ENCODE measurements at places on chromosomes 16 and 17.

DNA sequence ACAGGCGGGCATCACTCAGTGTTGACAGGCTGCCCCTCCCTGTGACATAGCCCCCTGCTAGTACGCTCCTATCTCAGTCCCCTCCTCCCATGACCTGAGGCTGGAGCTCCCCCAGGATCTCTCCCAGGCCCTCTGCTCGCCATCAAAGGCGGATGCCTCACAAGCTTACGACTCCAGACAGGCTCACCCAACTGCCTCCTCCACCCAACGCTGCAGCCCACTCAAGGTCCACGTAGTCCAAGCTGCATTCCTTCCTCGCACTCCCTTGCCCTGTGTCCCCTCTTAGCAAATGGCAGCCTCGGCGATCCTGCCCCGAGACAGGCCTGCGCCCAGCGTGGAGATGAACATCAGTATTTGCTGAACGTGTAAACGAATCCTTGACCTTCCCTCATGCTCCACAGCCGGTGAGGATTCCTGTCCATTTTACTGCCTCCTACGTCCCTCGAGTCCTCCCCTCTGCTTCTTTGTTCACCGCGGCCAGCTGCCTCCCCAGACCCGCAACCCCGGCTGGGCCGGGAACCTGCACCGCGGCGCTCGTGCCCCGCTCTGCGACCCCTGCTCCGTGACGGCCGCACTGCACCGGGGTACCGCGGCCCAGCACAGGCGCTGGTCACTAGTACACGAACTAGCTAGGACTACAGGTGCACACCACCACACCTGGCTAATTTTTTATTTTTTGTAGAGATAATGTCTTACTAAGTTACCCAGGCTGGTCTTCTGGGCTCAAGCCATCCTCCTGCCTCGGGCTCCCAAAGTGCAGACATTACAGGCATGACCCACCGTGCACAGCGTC, 838 bp upstream of the TMEM97 start:
- no peak for DNase-seq

- DNase-seq, result no peak
These were observed 131.3 kb downstream of the AIPL1 start for GRCh38 chr17:6303664-6304063.

DNA sequence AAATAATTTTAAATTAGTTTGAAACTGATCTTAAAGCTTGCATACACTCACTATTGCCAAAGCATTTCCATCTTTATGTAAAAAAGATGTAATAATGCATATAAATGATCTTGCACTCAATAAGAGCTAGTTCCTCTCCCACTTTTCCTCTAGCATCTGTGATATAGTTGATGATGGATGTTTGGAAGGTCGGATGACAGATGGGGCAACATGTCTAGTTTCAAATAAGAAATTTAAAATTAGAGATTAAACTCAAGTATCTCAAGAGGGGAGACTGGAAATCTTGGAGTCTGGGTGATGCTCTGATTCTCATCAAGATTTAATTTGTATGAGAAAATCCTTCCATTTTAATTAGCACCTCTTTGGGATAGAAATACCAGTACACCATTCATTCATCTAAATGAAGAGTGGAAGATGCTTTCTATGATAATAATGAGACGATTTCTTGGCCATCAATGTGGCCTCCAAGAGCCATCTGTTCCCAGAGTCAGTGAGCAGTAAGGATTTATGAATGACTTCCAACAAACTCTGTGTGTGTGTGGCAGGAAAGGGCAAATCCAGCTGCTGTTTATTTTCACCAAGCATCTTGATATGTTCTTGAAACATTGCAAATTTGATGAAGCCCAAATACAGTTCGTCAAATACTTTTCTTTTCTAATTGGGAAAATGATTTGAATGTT, 616.3 kb upstream of the CDH8 start:
- no peak for DNase-seq

DNA sequence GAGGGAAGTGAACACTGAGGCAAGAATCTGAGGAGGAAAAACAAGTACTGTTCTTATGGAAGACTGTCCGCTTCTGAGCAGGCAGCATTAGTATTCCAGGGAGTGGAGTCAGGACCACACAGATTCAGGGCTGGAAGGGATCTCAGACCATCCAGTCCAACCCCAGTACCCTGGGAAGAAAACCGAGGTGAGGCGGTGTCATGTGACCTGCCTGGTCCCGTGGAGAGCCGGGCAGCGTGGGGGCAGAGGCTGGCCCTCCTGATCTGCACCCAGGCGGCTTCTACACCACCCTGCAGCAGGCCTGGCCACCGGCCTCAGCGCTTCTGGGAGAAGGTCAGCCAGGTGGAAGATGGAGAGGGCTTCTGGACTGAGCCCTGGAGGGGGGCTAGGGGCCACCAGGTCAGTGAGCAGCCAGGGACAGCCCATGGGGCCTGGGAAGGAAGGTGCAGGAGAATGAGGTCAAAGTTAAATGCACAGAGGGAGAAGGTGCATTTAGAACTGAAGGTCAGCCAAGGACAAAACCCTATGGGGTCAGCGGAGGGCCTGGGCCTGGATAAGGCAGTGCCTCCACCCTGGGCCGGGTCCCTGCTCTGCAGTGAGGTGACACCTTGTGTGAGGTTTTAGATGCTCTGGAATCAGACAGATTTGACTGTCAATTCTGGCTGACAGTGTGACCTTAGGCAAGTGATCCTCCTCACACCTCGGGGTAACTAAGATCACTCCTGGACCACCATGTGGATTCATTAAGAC, 45.9 kb downstream of the VAC14 start:
- DNase-seq, result no peak

DNA sequence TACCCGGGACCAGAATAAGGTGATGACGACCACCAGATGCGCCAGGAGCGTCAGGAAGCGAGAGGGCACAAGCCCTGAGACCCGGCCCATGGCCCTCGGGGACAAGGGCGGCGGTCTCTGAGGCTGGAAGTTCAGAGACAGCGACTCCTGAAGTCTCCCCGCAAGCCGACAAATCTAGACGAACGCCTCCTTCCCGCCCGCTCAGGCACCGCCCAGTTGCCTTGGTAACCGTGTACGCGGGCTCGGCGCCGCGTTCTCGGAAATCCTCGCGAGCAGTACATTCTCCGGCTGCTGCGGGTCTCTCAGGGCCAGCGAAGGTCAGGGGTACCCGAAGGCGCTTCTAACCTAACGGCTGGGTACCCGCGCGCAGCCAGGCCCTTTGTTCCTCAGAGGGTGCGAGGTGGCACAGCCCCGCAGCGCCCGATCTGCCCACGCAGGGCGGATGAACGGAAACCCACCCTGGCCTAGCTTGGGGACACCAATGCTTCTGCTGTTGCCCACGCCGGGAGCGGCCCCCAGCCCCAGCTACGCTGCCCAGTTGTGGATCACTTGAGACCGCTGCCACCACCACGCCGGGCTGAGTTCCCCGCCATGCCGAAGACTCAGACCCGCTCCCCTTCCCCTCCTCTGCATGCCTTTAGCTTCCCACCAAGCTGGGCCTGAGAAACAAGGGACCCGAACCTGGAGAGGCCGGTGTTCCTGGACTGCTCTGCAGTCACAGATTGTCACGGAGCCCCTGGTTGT, at the start of gene TMEM107:
TSS of gene TMEM107 (minus strand) at position 184 of the 744 bp plus-strand sequence. CDS start at position 90, 94 bp downstream.
- DNase-seq, result peak; percentile 79

- no peak for DNase-seq
These were observed 95.5 kb downstream of the MRM3 start for GRCh38 chr17:877630-878029.

DNA sequence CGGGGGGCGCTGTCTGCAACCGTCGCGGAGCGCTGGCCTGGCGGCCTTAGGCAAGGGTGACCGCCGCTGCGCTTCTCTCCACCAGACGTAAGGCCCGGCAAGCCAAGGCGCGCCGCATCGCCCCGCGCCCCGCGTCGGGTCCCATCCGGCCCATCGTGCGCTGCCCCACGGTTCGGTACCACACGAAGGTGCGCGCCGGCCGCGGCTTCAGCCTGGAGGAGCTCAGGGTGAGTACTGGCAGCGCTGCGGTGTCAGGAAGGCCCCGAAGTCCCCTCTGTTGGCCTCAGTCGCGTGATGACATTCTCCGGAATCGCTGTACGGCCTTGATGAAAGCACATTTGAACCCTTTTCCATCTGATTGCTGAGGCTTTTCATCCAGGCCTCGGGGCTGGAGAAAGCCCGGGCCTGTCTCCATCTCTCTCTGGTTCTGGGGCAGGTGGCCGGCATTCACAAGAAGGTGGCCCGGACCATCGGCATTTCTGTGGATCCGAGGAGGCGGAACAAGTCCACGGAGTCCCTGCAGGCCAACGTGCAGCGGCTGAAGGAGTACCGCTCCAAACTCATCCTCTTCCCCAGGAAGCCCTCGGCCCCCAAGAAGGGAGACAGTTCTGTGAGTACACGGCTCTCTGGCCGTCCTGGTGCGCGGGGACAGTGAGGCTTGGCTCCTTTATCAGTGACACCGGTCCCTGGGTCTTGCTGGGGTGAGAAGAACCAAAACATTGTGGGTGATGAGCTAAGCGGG, 831 bp downstream of the RPL13 start:
- no peak for DNase-seq

GRCh38 chr17:81258292-81258691, 19.2 kb downstream of the NDUFAF8 start:
- no peak for DNase-seq

DNA sequence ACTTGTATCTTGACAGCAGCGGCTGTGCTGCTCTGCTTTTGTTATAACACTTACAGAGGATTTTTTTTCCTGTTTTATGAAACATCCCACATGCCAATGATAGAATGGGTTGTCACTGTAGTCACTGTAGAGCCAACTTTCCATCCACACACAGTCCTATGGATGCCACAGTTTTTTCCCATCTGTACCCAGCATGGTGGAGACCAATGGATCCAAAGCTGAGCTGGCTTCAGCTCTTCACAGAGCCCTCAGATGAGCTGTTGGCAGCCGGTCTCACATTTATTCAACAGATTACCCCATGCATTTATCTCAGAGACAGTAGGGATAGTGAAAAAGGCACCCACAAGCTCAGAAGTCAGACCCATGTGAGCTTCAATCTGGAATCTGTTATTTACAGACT, 91.4 kb upstream of the CACNG5 start:
- DNase-seq, result no peak

GRCh38 chr16:50879873-50880695, 138.2 kb downstream of the CYLD start:
- no peak for DNase-seq

DNA sequence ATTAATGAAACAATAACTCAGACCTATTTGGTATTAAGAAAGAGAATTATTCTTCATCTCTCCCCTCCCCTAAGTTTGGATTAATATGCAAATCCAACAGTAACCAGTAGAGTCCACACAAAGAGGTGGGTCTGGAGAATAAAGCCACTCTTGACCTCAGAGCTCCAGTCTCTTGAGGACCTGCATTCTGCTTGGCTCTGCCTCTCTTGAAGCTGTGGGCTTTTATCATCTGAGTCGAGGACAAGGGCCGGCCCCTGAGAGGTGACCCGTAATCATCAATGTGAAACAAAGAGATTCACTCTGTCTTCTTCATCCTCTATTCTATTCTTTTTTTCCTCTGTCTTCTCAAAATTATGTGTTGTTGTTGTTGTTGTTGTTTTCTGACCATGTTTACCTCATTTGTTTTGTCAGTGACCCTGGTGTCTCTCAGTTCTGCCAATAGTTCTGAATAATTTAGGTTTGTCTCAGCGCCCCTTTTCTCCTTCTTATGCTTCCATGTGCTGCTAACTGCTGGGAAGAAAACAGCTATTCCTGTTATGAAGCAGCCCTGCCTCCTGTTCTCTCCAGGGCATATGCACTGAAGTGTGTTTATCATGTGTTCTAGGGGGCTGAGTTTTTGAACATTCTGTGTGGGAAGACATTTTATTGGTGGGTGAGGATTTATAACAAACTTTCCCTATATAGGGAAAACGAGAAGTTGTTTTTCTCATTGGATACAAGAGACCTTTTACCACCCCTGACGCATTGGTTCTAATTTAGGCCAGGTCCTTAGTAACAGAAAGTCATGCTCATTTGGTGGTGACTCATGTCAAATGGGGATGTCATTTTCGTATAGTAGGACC, 135.8 kb downstream of the TRIM37 start:
- no peak for DNase-seq

- no peak for DNase-seq
These were observed 19.5 kb upstream of the MGAT5B start for GRCh38 chr17:76848670-76849069.

DNA sequence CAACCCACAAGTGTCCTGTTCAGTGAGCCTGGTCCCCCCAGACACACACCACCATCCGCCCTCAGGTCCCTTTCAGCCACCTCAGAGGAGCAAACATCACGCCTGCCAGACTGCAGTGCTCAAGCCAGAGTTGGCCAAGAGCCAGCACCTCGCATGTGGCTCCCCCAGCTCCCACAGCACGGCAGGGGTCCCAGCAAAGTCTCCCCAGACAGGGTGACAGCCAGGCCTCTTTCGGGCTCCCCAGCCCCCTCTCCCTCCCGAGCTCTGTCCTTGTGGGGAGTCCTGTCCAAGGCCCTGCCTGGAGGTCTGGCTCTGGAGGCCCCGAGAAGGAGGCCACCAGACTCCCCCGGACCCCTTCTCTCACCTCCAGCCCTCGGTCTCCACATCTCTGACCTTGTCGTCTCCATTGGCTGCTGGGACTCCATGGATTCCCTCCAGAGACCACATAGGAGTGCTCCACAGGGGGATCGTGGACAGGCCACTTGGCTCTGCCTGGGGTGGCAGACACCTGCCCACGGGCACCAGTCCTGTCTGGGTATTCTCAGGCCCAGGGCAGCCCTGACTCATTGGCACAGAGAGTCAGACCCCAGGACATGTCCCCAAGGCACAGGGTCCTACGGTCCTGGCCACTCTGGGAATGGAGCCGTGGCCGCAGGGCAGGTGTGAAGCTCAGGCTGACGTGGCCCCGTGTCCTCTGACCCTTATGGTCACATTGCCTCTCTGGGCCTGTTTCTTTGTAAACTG, 1.8 kb upstream of the MYADML2 start:
- DNase-seq, result no peak

- no peak for DNase-seq
These were observed 90.2 kb downstream of the SYCE1L start for GRCh38 chr16:77289331-77289809.

DNA sequence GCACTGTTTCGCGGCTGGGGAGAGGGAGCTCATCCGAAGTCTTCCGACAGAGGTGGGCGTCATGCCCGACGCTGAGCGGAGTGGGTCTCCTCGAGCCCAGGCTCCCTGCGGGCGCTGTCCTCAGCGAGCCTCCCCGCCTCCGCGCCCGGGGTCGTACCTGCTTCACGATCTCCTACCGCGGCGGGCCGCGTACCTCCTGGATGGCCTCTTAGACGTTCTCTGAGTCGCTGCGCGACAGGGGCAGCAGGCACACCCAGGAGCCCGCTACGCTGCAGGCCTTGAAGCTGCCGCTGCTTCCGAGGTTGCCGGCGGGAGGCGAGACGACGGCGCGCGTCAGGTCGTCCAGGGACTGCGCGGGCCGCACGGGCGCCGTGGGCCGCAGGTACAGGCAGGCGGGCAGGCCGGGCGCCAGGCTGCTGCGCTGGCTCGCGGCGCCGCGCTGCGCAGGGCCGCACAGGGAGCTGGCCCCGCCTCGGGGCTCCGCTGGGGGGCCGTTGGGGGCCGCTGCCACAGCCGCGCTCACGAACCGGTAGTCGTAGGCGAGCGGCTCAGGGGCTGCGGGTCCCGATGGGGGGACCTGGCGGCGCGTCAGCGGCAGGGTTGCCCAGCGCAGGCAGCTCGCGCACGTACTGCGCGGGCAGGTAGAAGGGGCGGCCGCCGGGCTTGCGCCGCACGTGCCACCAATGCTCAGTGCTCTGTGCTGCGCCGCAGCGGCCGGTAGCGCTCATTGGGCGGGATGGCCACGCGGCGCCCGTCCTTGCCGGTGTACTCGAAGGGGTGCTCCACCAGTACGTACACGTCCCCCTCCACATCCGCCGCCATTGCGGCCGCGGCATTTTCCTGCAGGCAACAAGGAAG, 116.4 kb upstream of the SMURF2 start:
- DNase-seq, result no peak

- DNase-seq, result peak; percentile 95
These were observed at the start of gene SLC38A10 for GRCh38 chr17:81295031-81295675. Gene SLC38A10, minus strand, starts transcription at chr17:81295307. Its CDS starts 386 bp downstream, at chr17:81294921.
